Suppressor macrophage treated with lipopolysaccharide for 1 hour (primary cell): ENCODE measurements at places on chromosomes 16 and 17.
A peak's percentile ranks its signal among the peaks of the same experiment; 100 is the strongest.

DNA sequence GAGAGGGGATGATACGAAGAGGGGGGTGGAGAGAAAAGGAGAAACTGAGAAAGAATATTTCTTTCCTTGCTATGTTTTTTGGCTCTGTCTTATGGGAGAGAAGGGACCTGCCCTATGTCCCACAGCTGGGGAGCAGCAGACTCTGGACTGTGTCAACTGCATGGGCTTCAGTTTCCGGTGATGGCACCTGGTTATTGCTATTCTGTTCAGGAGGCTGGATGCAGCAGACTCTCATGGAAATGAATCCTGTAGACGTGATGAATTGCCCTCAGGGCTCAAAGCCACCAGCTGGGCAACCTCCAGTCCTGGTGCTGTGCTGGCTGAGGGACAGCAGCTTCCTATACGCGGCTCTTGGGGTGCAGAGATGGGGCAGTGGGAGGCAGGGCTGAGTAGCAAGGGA is 121.2 kb downstream of the HAPSTR1 start:
- DNase-seq, result no peak

- no peak for DNase-seq
These were observed 67.7 kb downstream of the RBFOX1 start for GRCh38 chr16:7400117-7400890.

DNA sequence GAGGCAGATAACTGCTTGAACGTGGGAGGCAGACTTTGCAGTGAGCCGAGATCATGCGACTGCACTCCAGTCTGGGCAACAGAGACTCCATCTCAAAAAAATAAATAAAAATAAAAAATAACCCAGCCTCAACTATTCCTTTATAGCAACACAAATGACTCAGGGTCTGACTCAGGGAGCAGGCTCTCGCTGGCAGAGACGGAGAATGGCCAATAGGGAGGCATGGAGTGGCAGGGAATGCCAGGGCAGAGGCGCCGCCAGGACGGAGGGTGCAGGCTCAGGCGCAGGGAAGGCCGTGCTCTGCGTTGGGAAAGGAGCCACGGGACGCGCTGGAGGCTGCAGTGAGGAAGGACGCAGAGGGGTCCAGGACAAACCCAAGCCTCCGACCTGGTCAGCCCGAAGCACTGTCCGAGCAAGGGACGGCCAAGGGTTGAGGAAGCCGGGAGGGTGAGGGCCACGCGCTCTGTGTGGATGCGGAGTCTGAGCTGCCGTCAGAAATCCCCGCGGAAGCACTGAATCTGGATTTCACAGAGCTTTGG is 40.3 kb downstream of the PKD1 start:
- no peak for DNase-seq

GRCh38 chr16:51383909-51384308 is 232.8 kb upstream of the SALL1 start:
- no peak for DNase-seq

- DNase-seq, result no peak
These were observed 21.2 kb downstream of the SREBF1 start for GRCh38 chr17:17815436-17816200.

GRCh38 chr17:6191405-6192324 is 121.5 kb downstream of the WSCD1 start:
- no peak for DNase-seq

DNA sequence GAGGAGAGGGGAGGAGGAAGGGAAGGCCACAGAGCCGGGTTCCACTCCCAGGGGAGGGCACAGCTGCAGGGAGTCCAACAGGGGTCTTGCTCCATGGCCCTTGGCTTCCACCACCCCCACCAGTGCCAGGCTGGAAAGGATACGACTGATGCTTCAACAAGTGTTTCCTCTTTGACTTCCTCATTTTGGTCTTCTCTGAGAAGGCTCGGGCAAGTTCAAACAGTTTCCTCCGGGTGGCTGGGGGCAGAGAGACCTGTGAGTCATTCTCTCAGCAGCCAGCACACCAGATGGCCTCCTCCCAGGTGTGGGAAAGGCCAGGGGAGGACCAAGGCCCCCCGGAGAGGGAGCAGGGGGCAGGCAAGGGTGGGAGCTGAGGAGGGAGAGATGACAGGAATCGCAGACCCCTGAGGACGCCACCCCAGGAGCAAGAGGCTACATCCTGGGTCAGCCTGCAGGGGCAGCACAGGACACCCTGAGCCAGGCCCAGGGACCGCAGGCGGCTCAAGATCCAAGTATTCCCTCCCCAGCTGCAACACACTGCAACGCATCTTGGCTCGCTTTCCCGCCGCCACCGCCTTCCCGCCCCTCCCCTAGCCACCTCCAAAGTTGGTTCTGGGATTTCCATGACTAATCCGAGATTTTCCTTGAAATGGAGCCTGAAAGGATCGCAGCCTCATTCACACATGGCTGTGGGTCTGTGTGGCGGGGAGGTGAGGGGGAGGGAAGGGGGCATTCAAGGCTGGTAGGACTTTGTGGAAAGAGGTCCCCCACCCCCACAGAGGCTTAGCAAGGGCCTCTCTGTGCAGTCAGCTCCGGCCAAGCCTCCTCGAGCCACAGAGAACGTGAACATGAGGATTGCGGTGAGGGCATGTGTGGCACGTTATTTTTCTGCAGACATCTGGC is 18.4 kb upstream of the MRPS23 start:
- peak; percentile 92 for DNase-seq

GRCh38 chr17:66426397-66427033 is 124.1 kb downstream of the PRKCA start:
- DNase-seq, result no peak

GRCh38 chr16:66154801-66155200 is 211.7 kb upstream of the CDH5 start:
- DNase-seq, result no peak

DNA sequence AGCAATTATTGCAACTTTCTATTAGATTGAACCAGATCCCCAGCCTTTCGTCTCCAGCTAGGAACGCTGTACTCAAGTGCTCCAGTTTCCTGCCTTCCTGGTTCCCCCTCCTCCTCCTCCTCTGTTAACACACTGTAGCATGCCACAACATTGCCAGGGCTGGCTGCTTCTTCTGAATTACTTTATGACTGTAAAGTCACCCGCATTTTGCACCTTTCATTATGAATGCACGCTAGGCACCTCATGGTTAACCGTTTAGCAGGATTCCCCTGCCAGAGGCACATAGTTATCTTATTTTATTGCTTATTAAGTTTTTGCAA is 4.5 kb downstream of the ZNF423 start:
- DNase-seq, result no peak

DNA sequence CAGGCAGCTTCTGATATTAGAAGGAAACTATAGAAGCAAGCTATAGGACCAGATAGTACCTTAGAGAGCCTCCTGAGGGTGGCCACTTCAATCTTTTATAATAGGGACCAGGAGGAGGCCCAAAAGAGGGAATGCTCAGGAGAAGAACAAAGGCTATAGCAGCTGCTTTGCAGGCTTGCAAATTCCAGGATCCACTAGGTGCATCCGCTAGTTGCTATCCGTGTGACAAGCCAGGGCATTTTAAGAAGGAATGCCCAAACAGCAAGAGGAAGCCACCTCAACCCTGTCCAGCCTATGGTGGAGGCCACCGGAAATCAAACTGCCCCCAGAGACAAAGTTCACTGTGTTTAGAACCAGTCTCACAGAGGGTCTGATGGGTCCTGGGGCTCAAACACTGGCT is 192.6 kb upstream of the KIF2B start:
- DNase-seq, result no peak

GRCh38 chr17:30248786-30249185 is 13.3 kb upstream of the SLC6A4 start:
- DNase-seq, result no peak

DNA sequence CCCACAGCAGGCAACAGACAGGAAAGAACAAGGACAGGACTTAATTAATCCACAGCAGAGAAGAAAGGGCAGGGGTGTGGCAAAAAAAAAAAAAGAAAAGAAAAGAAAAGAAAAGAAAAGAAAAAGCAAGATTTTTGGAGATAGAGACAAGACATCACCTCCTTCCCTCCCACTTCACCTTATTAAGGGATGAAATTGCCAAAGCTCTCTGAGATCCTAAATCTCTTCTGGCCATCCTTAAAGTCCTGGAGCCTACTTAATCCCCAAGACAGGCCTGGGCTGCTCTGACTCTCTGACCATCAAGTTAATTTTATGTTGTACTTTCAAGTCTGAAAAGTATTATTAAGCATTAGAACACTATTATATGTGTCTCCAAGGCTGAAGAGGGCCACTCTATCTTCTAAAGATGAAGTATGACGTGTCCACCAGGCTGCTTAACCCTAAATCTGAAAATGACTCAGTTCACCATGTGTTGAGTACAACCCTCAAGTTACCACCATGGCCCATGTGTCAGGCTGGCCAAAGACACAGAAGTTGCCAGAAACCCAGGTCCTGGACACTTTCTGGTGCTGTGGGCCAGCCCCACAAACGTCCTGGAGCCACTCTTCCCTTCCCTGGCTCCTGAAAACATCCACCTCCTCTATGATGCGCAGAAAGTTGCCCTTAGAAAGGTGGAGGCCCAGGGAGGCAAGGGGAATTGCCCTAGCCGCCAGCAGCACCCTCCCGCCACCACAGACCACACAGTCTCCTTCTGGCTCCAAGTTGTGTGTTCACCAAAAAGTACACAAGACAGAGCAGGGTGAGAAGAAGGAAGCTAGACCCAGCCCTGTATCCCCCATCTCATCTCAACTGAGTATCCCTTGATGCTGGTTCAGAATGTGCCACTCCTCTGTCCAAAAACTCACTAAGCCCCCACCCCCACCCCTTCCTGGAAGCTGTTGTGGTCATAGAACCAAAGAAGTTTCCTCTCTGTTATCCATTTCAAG is 2.7 kb downstream of the SOCS1 start:
- no peak for DNase-seq
